ENCODE measurements at places on chromosomes 2 and 18. TPM values are rescaled to one million over a fixed set of nuclear protein-coding genes. Genes with fewer than 3 reads are reported as not detected.

DNA sequence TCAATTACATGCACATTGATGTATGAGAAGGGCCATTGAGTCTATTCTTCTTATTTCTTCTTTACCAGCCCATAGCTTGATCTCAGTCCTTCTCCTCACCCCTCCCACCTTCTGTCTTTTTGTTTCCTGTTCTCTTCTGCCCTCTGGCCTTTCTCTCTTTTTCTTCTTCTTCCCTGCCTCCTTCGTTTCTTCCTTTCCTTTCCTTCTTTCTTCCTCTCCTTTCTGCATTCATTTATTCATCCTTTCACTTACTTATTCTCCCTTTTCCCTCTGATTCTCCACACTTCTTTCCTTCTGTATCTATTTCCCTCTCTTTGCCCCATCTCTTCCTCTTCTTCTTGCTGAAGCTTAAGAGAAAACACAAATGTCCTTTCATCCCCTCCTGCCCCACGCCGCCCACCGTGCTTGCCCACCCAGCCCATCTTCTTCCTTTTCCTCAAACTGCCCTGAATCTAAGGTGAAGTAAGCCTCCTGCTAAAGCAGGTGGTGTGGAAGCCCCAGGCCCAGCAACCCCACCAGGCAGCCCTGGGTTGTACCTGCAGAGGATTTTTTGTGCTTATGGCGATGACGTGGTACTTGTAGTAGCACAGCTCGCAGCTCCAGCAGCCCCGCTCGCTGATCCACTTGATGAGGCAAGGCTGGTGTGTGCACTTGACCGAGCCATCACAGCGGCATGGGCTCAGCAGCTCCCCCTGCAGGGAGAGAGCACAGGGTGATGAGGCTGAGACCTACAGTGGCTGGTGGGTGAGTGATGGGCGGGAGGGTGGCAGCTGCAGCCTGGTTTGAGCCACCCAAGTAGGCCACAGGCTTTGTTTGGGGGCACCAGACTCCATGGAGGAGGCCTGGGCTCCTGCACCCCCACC is 89.0 kb downstream of the MARCHF4 start:
- no peak for DNase-seq

GRCh38 chr18:25974630-25975077 is 115.8 kb downstream of the SS18 start:
- DNase-seq: no peak

DNA sequence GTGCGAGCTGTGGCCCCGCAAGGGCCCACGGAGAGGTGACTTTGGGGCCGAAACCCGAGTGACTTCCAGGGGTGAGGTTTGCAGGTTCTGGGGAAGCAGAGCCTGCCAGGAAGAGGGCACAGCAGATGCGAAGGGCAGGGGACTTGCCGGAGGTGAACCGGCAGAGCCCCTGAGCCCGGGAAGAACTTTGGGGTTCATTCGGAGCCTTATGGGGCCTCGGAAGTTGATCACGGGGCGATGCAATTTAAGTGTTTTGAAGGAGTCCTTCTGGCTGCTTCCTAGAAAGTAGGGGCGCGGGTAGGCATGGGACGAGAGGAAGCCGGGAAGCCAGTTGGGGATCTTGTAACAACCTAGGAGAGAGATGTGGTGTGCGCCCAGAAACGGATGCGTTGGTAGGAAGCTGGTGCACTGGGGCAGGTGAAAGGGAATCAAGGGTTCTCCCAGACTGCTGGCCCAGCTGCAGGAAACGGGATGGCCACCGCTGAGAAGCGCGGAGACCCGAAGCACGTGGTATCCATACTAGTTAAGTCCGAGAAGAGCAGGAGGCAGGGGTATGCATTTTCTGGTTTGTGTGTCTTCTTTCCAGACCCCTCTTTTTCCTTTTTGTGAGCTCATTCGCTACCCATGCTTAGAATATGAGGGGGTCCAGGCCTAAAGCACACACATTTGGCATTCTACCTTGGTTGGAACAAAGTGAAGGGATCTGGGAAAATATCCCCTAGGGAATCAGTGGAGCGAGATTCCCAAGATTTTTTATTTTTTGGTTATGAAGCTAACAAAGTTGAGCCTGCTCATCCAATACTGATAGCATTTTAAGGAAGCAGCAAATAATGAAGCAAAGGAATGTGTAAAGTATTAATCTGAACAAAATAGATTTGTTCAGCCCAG is 758 bp downstream of the SCLY start:
- peak; percentile 46 for DNase-seq

DNA sequence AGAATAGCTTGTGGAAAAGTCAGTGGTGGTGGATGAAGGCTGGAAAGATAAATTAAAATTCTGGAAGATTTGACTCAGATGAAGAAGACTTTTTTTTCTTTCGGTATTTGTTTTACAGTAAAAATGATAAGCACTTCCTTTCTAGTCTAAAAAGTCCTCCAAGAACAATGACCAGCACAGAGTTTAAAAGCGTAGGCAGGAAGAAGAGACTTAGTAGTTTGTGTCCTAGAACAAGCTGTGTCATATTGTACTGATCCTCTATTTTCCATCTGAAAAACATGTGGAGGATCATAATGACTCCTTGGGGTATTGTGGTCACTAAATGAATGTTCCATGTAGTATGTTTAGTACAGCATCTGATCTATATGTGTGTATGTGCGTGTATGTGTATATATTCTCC is 132.4 kb upstream of the FSHR start:
- no peak for DNase-seq

- DNase-seq: no peak
Observed at GRCh38 chr2:23614701-23615100, 229.7 kb downstream of the KLHL29 start.

- DNase-seq: no peak
Observed at GRCh38 chr2:101360232-101360631, 27.1 kb downstream of the CREG2 start.

DNA sequence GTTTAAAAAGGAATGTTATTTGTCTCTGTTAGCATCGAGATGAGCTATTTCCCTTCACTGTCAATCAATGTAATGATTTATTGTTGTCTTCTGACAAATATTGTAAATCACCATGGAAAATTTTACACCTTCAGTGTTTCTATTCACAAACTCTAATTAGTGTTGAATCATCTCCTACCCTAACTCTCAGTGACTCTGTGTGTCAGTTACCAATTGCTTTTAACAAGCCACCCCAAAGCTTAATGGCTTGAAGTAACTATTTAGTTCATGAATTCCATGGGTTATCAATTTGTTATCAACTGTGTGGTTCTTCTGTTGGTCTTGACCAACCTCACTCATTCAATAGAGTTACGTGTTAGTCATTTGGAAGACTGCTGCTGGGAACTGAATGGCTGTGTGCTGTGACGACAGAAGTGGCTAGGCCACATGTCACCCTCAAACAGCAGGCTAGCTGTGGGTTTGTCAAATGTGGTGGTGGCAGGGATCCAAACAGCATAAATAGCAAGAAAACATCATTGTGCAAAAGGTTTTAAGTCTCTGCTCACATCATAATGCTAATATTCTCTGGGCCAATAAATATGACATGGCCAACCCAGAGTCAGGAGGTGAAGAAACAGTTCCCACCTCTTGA is 910.8 kb upstream of the CDH2 start:
- no peak for DNase-seq

IL18R1 gene
- 1.6 TPM for total RNA-seq

SP9 gene
- total RNA-seq: not detected

All from pancreas (tissue), 10 donors.